Tibial nerve (tissue), 4 donors: ENCODE measurements at places on chromosomes 3 and 15.

DNA sequence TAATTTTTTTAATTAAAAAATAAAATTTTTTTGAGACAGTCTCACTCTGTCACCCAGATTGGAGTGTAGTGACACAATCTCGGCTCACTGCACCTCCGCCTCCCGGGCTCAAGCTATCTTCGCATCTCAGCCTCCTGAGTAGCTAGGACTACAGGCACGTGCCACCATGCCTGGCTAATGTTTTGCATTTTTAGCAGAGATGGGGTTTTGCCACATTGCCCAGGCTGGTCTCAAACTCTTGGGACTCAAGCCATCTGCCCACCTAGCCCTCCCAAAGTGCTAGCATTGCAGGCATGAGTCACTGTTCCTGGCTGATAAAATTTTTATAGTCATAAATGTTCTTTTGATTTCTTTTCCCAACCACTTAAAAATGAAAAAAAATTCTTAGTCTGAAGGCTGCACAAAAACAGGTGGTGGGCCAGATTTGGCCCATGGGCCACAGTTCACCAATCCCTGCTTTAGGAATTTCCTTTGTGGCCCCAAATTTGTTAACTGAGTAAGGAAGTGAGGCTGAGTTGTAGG, 9.2 kb downstream of the UBA5 start:
- H3K36me3 ChIP-seq: peaks cover 2% of the 10 kb centered on the region
- no peak overlapping the region for H3K4me3 ChIP-seq
- H3K27ac ChIP-seq: no peak overlapping the region
- H3K4me1 ChIP-seq: no peaks in the 10 kb centered on the region

GRCh38 chr3:36558961-36559360, 178.7 kb downstream of the STAC start:
- H3K4me3 ChIP-seq: no peak overlapping the region
- DNase-seq: no peak
- no peaks in the 10 kb centered on the region for H3K36me3 ChIP-seq
- H3K4me1 ChIP-seq: no peaks in the 10 kb centered on the region

- H3K4me1 ChIP-seq: no peaks in the 10 kb centered on the region
- no peaks in the 10 kb centered on the region for H3K36me3 ChIP-seq
- no peaks in the 10 kb centered on the region for H3K27me3 ChIP-seq
These were observed 330.9 kb downstream of the ERC2 start for GRCh38 chr3:56137415-56137814.

GRCh38 chr15:27412415-27412814, 441.4 kb downstream of the GABRG3 start:
- DNase-seq: no peak
- H3K36me3 ChIP-seq: no peaks in the 10 kb centered on the region
- no peak overlapping the region for H3K4me3 ChIP-seq
- H3K4me1 ChIP-seq: no peaks in the 10 kb centered on the region

DNA sequence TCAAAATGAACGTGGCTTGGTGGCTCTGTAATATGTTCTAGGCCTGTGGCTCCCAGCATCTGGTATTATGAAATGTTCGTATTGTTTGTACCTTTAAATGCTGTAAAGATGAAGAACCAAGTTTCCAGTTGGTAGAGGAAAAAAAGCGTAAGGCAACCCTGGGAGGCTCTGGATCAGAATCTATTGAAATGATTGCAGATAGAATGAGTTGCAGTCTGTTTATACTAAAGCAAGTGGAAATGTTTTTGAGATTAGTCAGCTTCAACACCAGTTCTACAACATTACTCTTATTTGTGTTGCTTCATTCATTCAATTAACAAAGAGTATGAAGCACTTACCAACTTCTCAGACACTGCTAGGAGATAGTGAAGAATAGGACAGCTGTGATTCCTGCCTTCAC, 5.3 kb downstream of the ARL6IP5 start:
- H3K4me1 ChIP-seq: no peaks in the 10 kb centered on the region
- H3K4me3 ChIP-seq: no peak overlapping the region
- no peaks in the 10 kb centered on the region for H3K27me3 ChIP-seq
- H3K36me3 ChIP-seq: no peaks in the 10 kb centered on the region

DNA sequence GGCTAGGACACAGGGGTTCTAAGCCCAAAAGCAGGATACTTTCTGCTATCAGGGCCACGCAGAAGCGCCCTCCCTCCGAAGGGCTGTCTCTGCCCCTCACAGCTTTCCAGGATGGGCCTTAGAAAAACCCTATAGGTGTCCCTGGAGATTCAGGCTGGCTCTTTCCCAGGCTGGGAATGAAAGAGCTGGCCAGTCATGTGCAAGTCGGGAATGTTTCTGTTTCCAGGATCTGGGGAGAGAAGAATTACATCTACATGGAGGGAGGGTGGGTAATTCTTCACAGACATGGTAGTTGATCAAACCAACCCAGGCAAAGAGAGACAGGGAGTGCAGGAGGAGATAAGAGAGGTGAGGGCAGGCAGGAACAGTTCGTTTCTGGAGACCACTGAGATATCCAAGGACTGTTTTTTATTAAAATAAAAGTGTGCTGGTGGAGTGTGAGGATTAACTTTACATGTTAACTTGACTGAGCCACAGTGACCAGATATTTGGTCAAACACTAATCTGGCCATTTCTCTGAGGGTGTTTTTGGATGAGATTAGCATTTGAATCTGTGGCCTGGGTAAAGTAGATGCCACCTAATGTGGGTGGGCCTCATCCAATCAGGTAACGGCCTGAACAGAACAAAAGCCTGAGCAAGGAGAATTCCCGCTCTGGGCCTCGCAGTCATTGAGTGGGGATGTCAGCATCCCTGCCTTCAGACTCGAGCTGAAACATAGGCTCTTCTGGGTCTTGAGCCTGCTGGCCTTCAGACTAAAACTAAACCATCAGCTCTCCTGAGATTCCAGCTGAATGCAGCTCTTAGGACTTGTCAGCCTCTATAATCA, 15.3 kb downstream of the NUP210 start:
- H3K36me3 ChIP-seq: no peaks in the 10 kb centered on the region
- no peaks in the 10 kb centered on the region for H3K27me3 ChIP-seq
- no peak overlapping the region for H3K4me3 ChIP-seq
- no peaks in the 10 kb centered on the region for H3K4me1 ChIP-seq
- H3K27ac ChIP-seq: no peak overlapping the region

DNA sequence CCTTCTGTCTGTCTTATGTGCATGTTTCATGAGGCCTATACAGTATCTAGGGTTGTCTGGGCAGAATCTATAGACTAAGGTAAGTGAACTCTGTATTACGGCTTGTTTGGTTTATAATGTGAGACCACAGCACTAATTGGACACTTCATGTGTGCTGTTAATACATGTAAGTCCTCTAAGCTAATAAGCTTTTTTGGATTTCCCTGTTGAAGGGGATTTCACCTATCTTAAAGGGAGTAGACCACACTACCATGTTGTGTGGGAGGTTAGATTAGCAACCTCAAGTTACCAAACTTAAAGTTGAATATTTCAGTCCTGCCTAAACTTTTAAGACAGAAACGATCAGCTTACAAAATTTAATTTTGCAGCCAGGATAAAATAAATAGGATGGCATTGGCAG, 189.8 kb upstream of the GOLIM4 start:
- H3K27me3 ChIP-seq: no peaks in the 10 kb centered on the region
- H3K4me1 ChIP-seq: no peaks in the 10 kb centered on the region
- DNase-seq: no peak
- H3K27ac ChIP-seq: no peak overlapping the region
- H3K36me3 ChIP-seq: no peaks in the 10 kb centered on the region

GRCh38 chr15:60272623-60273022, 125.2 kb downstream of the ANXA2 start:
- H3K4me3 ChIP-seq: no peak overlapping the region
- H3K27ac ChIP-seq: no peak overlapping the region
- no peaks in the 10 kb centered on the region for H3K4me1 ChIP-seq
